ENCODE measurements at places on chromosomes 4 and X.

DNA sequence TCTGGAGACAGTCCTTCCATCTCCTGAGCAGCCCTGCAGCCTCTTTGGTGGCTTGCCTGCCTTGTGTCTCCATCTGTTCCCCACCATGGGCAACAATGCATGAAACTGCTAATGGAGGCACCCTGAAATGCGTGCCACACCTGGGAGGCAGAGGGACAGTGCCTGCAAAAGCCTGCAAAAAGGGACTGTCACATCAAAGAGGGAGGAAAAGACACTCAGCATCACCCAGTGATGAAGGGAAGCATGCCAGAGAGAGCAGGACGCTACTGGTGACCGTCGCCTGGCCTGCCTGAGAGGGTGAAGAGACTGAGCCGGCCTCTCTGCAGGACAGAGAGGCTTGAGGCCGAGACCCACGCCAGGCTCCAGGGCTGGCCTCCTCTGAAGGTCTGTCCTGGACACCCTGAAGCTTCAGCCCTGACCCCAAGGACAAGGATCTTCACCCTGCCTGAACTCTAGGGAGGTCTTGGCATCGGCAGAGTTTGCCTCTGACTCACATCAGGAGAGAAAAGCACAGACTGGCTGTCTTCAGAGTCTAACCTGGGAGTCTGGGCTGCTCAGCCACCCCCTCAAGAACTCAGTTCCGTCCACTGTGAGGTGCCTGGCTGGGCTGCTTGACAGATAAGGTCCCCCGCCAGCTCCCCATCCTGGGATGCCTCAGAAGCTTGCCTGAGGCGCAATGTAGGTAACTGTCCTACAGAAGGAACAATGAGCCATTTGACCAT lies 8.1 kb downstream of the ACSL1 start:
- DNase-seq: no peak

DNA sequence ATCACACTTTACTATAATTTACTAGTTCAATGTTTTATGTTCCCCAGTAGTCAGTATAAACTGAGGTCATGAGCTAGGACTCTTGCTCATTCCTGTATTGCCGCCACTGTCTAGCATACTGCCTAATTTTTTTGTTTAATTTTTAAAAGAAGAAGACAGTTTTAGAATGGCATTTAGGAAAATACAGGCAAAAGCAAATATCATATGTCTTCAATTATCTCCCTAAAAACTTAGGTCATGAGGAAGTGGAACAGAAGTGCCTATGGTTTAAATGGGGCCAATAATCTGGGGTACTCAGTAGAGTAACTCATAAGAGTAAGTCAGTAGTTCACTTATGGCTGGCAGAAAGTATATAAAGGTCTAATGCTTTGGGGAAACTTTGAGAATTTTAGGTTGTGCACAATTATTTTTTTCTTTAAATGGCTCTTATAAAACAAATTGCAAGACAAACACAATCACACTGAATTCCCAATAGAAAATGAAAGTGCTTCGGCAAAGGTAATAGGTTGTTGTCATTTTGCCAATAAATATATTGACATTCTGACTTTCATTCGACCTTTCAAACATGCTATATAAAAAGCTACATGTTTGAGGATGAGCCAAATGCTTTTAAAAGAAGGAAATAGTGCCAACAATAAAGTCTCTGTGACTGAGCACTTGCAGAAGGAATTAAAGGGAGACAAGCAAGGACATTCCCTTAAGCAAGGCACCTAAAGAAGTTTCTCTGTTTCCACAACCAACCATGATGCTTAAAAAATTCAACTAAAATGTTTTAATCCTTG lies 390.1 kb downstream of the PDGFC start:
- no peak for DNase-seq

- no peak for DNase-seq
Observed at GRCh38 chrX:150615356-150615755, 46.9 kb downstream of the MTM1 start.

DNA sequence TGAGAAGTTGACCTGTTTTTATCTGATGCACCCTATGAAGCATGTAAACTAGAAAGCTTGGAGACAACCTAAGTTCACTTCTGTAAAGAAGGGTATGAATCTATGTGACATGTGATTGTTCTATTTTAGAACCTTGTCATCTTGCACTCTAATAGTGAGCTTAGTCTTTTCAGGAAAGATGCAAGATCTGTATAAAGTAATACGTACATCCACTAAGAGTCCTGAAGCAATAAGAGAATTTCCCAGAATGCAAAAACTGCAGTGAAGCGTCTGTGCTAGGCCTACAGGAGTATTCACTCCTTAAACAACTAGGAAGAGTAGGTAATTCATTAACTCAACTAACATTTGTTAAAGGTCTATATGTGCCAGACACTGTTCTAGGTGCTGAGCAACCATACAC lies 23.3 kb upstream of the NDP start:
- no peak for DNase-seq

- DNase-seq: no peak
Observed at GRCh38 chrX:46599051-46599560, 25.5 kb downstream of the CHST7 start.

GRCh38 chr4:13344216-13344615 lies 139.9 kb downstream of the RAB28 start:
- no peak for DNase-seq

DNA sequence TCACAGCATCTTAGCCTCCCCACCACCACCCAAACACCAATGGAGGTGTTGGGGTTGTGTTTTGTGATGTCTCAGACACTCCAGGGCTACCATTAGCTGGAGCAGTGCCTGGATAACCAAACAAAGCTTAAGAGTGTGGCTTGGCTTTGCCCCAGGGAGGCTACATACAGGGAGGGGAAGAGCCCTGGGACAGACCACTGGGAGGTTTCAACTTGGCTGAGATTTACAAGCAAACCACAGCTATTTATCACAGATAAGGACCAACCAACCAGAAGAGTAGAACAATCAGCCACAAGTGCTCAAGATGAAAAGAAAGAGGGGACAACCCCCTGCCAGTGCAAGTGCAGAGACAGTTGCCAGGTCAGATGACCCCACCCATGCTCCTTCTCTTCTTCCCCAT lies 24.1 kb downstream of the SOX3 start:
- no peak for DNase-seq
